SJSA1 (cell line): ENCODE measurements at places on chromosomes 16 and 17.

DNA sequence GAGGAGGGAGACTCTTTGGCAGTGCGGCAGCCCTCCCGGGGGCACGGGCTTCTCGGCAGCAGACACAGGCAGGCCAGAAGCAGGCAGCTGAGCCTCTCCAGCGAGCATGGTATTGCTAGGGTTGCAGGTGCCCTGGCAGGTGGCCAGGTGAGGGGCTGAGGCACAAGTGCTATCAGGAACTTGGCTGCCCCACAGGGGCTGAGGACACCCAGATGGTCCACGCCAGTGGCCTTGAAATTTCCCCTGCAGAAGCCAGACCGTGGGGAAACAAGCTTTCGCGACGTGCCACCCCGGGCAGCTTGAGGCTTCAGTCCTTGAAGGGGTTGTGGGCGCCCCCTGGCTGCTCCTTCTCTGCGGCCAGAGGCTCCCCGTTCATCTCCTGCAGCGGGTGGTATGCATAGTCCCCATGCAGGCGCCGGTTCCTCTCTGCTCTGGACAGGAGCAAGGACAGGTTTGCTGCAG is 8.5 kb downstream of the NAGPA start:
- no peak for DNase-seq

- DNase-seq, result no peak
These were observed 56.6 kb downstream of the TMEM186 start for GRCh38 chr16:8740775-8741355.

- DNase-seq, result peak; percentile 79
These were observed 37.2 kb upstream of the RGS9 start for GRCh38 chr17:65099941-65100315.

GRCh38 chr17:34639706-34640425 is 60.5 kb downstream of the TMEM132E start:
- no peak for DNase-seq

DNA sequence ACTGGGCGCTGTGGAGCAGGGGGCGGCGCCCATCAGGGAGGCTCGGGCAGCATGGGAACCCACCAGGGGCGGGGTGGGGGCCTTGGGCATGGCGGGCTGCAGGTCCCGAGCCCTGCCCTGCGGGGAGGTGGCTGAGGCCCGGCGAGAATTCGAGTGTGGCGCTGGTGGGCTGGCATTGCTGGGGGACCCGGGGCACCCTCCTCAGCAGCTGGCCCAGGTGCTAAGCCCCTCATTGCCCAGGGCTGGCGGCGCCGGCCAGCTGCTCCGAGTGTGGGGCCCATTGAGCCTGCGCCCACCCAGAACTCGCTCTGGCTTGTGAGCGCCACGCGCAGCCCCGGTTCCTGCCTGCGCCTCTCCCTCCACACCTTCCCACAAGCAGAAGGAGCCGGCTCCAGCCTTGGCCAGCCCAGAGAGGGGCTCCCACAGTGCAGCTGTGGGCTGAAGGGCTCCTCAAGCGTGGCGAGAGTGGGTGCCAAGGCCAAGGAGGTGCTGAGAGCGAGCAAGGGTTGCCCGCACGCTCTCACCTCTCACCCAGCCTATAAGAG is 5.9 kb downstream of the ALDH3A2 start:
- DNase-seq, result no peak

DNA sequence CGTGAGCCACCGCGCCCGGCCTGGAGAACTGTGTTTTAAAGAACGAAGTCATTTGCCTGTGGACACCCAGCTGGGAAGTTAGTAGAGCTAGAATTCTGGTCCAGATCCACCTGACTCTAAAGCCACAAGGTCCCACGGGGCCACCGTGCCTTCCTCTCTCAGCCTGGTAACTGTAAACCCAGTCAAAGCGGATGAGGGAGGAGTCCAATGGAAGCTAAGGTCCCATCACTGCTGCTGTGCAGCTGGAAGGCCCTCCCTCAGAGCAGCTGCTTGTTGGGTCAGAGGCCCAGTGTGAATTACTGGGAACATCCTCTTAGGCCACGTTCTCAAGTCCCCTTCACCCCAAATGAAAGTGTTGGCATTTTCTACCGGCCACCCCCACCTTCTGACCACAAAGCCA is 48.8 kb upstream of the CACNG5 start:
- DNase-seq, result no peak

- DNase-seq, result no peak
These were observed 10.9 kb downstream of the COG4 start for GRCh38 chr16:70512456-70512855.

- DNase-seq, result no peak
These were observed 13.2 kb upstream of the NAGPA start for GRCh38 chr16:5046914-5047313.

DNA sequence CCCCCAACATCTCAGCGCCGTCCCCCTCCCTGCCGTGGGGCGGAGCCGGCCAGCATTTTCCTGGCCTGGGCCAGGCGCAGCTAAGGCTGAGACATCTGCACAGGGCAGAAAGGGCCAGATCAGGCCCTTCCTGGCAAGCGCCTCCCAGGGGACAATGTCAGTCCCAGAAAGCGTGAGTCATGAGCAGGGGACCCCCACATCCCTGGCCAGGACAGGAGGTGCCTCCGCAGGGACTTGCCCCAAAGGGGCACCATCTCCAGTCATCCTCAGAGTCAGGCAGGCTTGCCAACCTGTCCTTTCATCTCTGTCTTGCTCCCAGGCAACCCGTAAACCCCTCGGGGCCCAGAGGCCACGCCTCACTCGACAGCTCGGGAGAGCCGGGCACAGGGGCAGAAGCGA is 43.2 kb downstream of the SOCS1 start:
- no peak for DNase-seq

DNA sequence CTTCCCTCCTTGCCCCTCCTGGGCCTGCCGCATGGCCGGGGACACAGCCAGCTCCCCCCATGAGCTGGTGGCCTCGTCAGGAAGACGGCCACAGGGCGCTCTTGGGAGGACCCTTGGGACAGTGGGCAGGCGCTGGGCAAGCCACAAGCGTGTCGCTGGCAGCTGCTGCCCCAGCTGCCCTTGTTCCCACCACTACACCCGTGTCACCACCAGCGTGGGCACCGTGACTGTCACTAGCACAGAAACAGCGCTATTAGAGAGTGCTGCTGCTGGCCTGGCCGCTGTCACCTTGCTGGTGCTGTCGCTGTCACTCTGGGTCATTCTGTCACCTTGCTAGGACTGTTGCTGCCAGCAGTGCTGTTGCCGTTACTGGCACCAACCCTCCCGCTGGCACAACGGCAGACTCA is 47.2 kb downstream of the ZFPM1 start:
- DNase-seq, result no peak

DNA sequence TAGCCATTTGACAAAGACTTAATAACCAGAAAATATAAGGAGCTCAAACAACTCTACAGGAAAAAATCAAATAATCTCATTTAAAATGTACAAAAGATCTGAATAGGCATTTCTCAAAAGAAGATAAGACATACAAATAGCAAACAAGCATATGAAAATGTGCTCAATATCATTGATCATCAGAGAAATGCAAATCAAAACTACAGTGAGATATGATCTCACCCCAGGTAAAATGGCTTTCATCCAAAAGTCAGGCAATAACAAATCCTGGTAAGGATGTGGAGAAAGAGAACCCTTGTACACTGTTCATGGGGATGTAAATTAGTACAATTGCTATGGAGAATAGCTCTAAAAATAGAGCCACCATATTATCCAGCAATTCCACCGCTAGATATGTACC is 43.1 kb downstream of the HSD17B2 start:
- no peak for DNase-seq

GRCh38 chr16:28082624-28083023 is 19.1 kb upstream of the GSG1L start:
- DNase-seq, result no peak

DNA sequence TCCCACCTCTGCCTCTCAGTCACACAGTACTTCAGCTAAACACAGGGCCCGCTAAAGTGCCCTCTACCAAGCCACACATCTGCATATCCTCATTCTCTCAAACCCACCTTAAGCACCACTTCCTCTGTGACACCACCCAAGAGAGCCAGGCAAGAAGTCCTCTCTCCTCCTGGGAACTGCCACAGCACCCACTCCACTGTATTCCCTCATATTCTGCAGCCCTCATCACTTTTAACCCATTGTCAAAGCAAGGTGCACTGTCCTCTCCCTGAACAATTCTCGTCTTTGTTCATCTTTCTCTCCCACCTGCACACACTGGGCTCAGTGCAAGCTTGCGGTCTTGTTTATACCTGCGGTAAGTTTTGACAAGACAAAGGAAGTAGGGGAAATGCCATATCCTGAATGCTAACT is 13.6 kb downstream of the CHD9 start:
- DNase-seq, result no peak

DNA sequence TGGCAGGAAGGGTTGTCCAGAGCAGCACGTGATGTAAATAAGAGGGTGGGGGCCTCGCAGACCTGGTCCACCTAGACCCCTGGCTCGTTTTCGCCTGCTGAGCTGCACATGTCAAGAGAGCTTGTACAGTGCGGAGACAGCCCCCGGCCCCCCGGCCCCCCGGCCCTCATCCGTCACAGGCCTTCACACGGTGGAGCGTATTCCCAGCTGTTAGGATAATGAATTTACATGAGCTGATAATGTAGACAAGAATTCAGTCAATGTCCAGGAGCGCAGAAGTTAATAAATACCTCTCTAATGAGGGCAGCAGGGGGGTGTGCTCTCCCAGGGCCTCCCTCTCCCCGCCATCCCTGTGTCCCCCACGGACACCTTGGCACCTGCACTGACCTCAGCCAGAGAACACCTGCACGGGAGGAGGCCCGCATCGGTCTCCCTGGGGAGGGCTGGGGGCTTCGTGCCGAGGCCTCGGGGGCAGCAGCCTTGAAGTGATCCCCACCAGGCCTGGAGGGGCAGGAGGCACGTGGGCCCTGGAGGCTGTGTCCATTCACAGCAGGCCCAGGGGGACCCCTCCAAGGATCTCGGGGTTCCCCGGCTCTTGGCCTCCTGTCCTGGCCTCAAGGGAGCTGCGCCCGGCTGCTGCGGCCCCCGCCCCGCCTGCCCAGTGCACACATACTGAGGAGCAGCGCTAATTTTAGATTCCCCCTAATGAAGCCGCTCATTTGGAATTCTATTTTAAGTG is 14.6 kb downstream of the GSE1 start:
- DNase-seq, result no peak

DNA sequence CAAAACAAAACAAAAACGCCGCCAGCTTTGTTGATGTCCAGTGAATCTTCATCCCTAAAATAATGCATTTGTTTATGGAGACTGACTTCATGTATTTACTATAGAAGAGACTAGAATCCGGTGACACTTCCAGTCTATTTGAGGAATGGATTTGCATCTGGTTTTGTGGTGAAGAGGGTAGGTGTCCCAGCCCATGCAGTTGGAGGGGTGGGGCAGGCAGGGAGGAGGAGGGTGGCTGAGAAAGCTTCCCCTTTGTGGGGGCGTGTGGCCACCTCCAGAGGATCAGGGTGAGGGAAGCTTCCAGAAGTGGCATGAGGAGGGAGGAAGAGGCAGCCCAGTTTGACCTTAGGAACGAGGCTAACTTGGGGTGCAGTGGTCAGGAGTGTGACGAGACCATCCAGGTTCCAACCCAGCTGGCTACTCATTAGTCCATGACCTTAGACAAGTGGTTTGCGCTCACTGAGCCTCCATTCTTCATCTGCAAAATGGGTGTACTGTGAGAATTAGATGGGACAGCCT is 69.5 kb downstream of the CMIP start:
- DNase-seq, result no peak

GRCh38 chr17:29726715-29727252 is 104.1 kb upstream of the CORO6 start:
- DNase-seq, result peak; percentile 51

DNA sequence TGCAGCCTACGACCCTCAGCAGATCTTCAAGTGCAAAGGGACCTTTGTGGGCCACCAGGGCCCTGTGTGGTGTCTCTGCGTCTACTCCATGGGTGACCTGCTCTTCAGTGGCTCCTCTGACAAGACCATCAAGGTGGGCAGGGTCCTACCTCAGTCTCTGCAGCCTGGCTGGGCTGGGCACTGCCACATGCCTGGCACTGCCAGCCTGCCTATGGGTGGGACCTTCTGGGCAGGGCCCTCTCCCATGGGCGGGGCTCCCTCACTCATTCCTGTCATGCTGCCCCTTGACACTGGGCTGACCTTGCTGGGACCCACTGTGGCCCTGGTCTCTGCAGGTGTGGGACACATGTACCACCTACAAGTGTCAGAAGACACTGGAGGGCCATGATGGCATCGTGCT is 18.3 kb downstream of the TRAF7 start:
- no peak for DNase-seq

GRCh38 chr17:13704333-13704732 is 102.6 kb upstream of the HS3ST3A1 start:
- DNase-seq, result peak; percentile 54

- DNase-seq, result no peak
These were observed 15.9 kb downstream of the CDK5R1 start for GRCh38 chr17:32502710-32503109.

DNA sequence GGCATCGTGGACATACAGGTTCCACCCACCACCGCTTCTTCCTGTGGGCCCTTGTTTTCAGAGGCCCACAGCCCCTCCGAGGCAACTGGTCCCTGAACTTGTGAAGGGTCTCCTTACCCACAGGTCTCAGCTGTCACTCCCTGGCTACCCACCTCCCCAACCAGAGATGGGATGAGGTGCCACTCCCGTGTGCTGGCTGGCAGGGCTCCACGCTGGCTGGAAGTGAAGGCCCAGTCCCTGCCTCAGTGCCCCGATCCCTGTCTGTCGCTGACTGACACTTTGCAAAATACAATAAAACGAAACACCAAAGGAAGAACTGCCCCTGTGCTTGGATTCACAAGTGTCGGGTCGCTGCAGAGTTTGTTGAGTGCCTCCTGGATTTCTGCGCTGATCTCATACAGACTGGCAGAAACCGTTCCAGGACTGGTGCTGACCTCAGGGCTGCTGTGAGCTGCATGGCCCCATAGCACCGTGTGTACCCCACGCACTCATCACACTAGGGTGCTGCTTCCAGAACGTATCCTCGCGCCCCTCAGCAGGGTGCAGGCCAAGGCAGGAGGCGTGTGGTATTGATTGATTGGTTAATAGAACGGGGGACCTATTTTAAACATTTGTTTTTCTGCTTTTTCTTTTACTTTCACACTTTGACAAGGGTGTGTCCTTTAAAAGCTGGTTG is 57.0 kb downstream of the PGS1 start:
- no peak for DNase-seq

DNA sequence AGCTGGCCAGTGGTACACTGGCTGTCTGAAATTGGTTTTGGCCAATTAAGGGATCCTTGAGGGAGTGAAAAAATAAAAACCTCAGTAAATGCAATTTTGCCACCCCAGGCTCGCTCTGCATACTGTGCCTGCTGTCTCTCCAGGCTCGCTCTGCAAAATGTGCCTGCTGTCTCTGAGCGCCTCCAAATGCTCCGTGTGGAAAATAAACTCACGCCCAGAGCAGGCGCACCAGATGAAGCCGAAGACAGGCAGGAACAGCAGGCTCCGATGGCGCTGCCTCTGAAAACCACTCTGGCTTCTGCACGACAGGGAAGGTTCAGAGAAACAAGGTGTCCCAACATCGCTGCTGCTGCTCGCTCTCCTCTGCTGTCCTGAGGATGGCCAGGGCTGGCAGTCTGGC is 29.1 kb downstream of the SNN start:
- DNase-seq, result no peak
